ENCODE measurements at places on chromosomes 2 and 18.

DNA sequence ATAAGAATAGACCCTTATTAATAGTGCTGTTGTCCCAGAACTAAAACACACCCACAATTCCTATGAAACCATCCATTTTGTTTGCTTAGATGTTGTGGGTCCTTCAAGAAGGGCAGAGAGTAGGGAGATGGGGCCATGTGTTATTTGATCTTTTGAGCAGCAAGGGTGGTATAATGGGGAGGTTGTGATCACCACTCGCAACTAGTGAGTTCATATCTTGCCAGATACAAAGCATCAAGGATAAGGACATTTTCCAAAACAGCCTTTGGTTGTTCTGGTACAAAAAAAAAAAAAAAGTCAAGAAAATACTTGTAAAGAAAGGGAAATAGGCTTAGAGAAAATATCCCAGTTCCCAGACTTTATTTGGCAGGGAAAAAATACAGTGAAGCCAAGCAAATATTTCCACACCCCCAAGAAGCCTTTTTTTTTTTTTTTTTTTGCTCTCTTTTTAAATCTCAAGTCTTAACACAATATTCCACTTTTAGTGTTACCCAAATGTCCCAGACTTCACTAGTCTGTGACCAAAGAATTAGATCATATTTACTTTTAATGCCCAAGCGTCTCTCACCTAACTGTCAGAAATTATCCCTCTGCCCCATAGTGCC, 54.1 kb downstream of the ANTXR1 start:
- no peak for DNase-seq

DNA sequence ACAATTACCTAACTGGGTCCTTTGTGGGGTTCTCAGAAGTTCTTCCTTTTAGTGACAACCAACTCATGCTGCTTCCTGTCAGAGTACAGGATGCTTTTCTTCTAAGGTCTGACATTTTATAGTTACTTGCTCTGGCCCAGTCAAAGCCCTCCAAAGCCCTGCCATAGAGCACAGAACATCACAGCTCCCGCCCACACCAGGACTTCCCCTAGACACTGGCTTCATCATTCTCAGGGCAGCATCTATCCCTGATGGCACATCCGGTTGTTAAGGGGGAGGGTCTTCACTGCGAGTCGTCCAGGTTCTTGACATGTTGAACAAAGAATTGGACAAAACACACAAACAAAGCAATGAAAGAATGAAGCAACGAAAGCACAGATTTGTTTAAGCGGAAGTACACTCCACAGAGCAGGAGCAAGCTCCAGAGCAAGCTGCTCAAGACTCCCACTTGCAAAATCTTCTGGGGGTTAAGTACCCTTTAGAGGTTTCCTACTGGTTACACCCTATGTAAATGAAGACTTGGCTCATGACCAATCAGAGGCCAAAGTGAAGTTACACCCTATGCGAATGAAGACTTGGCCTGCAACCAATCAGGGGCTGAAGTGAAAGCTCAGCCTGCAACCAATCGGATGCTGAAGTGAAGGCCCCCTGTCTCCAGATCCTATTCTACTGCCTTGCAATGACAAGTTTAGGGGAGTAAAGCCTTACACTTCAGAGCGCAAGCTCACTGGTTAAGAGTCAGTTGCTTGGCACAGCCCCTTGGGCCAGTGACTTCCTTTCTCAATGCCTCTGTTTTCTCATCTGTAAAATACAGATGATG, 79.0 kb downstream of the HDAC4 start:
- no peak for DNase-seq

GRCh38 chr2:73852020-73852419, 23.3 kb downstream of the STAMBP start:
- peak; percentile 85 for DNase-seq

DNA sequence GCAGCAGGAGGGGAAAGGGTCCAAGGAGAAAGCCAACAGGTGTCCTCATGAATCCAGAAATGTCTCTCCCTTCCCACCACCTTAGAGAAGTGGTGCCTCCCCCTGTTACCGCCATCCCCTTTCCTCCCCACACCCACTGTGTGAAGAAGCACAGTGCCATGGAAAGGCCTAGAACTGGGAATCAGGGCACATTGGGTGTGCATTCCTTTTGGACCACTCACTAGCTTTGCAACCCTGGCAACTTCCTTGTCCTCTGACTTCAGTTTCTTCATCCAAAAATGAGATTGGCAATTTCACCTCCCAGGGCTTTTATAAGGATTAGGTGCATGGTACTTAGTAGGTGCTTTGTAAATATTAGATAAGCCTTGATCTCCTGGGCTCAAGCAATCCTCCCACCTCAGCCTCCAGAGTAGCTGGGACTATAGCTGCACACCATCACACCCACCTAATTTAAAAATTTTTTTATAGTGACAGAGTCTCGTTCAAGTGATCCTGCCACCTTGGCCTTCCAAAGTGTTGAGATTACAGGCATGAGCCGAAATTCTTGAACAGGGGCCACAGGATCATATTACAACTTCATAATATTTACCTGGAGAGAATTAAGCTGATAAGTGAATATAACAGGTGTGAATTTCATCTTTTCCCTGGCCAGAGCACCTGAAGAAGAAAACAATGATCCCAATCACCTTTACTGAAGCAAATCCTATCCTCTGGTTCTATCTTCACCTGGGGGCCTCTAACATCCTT, 97.9 kb upstream of the TAF1B start:
- peak; percentile 34 for DNase-seq

- DNase-seq: no peak
These were observed 62.7 kb downstream of the MEIS1 start for GRCh38 chr2:66497431-66498288.

DNA sequence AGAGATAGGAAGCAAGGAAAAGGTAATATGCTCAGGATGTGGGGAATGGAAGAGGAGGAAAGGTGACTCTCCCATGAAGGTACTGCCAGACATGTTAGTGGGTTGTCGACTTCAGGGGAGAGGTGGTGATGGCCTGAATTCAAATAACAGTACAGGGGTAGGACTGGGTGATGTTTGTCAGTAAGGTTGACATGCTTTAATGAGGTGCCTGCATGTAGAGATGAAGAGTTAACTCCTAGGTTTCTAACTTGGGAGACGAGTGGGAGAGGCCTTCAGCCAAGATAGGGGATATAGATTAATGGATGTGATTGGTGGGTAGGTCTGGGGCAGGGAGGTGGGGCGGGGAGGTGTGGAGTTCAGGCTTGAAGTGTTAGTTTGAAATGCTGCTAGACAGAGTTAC, 2.6 kb downstream of the NAPG start:
- DNase-seq: no peak

- DNase-seq: no peak
These were observed 37.6 kb downstream of the TMEM163 start for GRCh38 chr2:134681201-134681600.

GRCh38 chr2:232203936-232204335, 174.6 kb upstream of the ALPP start:
- peak; percentile 12 for DNase-seq

GRCh38 chr18:5052491-5052890, 144.6 kb downstream of the AKAIN1 start:
- no peak for DNase-seq

- no peak for DNase-seq
These were observed 12.1 kb downstream of the CCDC141 start for GRCh38 chr2:179037807-179038206.

- DNase-seq: no peak
These were observed 67.8 kb downstream of the ODC1 start for GRCh38 chr2:10380048-10380926.

GRCh38 chr2:35929551-35929950, 426.0 kb upstream of the CRIM1 start:
- DNase-seq: no peak

DNA sequence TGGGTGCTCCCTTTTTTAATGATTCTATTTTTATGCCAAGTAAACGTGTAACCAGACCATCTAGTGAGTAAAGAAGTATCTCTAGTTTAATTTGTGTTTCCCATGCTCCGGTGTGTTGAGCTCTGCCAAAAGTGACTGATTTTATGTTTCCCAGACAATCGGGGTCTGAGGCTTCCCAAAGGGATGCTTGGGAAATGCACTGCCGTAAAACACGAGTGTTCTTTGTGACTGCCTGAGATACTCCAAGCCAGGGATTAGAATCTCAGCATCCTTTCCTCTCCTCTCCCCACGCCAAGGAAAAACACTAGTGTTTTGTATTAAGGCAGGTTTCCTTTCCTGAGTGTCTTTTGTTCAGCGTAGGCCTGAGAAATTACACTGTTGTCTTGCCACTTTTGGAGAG, 180.5 kb upstream of the NRP2 start:
- DNase-seq: no peak

- DNase-seq: no peak
These were observed 11.1 kb downstream of the CCL20 start for GRCh38 chr2:227824711-227825110.

DNA sequence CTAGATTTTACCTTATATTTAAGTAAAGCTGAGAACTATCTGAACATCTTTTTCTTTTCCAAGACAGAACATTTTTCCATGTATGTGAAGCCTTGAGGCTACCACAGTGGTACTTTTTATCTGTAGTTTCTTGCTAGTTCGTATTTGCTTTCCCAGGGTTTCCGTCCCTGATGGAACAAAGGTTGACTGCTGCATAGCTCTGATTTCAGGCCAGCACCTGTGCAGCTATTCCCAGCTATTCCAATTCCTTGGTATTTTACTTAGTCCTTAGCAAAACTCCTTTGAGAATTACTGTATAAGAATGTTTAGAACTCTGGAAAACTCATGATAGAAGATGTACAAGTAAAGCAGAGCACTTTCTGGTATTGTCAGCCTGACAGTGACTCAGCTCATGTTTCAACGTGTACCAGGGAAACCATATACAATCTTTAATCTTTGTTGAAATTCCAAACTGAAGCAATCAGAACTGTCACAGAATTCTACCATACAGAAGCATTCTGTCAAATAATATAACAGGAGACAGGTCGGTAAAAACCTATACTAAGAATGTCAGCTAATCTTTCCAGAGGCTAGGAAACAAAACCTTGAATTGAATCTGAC, 162.2 kb downstream of the PKP4 start:
- DNase-seq: peak; percentile 6

GRCh38 chr2:207088276-207088675, 77.5 kb downstream of the KLF7 start:
- DNase-seq: no peak

All from fibroblast of skin of right biceps (primary cell).